ENCODE measurements at places on chromosomes 5 and 9. TPM values are rescaled to one million over a fixed set of nuclear protein-coding genes. Genes with fewer than 3 reads are reported as not detected.

The SPINK7 gene
- not detected for total RNA-seq

The ARHGEF39 gene
- 0.08 TPM for total RNA-seq

- no peak for DNase-seq
Measured at GRCh38 chr5:107639990-107640389, 30.7 kb downstream of the EFNA5 start.

DNA sequence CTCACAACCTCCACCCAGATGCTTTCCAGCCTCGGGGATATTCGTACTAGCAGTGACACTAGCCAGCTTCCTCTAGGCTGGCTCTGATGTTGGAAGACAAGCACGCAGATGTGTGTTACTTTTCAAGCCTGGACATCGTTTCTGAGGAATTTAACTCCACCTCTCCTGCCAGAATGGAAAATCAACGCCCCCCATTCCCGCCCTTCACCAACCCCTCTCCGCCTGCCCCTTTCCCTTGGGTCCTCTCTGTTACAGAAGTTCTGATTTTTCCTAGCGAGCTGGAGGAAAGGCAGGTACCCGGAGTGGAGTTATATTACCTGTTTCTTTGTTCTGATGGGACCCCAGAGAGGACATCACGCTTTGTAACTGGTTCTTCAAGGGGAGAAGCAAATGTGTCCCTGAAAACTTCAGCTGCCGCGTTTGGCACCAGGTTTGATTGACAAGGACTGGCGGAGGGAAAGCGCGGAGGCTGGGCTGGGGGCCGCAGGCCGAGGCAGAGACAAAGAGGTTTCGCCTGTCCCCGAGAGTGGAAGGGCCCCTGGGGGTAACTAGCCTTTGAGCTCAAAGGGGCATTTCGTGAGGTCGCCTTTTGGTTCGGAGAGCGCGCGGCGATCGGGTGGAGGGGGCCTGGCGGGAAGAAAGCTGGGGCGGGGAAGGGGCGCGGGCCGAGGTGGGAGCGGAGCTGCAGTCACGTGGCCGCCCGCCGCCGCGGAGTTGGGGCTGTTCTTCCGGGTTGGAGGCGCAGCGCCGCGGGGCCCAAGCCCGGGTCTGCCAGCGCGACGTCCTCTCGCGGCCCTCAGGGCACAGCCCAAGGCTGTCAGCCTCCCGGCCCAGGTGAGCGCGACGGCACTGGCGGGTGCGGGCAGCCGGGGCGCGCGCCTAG lies at the start of gene NNT:
TSS of gene NNT (plus strand) at position 720 of the 883 bp plus-strand sequence. CDS start 6,016 bp downstream, outside the sequence.
- DNase-seq, result peak; percentile 70
